Prostate gland (tissue), 2 donors: ENCODE measurements at places on chromosomes 4 and X.

- DNase-seq: no peak
Measured at GRCh38 chrX:20237864-20238263, 28.8 kb downstream of the RPS6KA3 start.

DNA sequence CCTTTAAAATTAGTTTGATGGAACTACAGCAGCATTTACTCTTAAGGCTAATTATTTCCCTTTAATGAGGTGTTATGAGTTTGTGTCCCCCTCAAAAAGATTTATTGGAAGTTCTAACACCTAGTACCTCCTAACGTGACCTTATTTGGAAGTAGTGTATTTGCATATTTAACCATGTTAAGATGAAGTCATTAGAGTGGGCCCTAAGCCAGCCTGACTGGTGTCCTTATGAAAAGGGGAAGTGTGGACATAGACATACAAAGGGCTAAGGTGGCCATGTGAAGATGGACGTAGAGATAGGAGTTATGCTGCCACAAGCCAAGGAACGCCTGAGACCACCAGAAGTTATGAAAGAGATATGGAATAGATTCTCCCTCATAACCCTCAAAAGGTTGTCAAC, 985.4 kb upstream of the INTU start:
- DNase-seq: no peak

- no peak for DNase-seq
Measured at GRCh38 chrX:10174810-10175209, 18.0 kb downstream of the CLCN4 start.

DNA sequence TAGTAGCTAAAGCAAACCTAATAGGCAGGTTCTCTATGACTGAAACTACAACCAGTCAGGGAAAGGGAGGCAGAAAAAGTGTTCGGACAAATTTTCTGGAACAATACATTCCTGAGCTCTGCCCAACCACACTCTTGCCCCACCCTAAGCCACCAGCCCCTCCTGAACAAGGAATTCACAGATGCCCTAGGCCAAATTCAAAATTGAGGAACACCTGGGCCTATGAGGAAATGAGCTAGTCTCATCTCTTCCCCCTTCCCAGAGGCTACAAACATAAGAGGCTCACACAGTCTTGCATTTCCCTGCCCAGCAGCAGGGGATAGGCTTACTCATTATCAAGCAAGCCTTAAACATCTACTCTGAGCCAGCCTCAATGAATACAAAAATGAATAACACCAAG, 284.7 kb downstream of the ZNF674 start:
- no peak for DNase-seq

DNA sequence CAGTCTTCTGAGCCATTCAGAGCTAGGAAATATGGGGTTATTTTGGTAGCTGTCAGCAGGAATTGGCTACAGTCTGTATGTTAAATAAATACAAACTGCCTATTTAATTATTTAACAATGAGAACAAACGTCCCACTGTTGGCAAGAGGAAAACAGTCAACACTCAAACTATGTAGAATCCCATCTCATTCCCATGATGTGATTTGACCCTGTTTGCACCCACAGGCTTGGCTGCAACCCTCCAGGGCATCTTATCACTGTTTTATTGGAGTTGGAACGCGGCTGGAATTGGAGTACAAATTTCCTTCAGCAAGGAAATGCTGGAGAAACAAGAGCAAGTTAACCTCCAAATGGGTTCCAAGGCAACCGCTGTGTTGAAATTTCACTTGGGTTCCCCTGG, 124.0 kb downstream of the KIT start:
- DNase-seq: peak; percentile 24

DNA sequence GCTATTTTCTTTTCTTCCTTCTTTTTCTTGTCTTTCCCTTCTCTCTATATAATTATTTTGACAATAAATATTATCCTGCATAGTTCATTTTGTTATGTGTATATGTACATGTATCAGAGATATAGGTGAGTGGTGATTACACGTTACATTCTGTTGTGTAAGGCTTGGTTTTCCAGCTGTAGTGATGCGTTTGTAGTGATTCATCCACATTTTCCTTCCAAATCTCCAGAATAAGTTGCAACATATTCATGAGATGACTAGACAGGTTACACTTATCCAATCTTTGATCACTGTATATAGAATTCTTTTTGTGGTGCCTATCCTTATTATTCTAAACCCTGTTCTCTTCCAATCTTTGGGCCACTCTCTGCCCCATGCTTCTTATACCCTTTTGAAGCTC, 540.2 kb downstream of the GBA3 start:
- no peak for DNase-seq

GRCh38 chr4:76017056-76017686, 6.1 kb downstream of the CXCL10 start:
- no peak for DNase-seq

- DNase-seq: no peak
Measured at GRCh38 chrX:115948018-115948923, 222.3 kb upstream of the AGTR2 start.

DNA sequence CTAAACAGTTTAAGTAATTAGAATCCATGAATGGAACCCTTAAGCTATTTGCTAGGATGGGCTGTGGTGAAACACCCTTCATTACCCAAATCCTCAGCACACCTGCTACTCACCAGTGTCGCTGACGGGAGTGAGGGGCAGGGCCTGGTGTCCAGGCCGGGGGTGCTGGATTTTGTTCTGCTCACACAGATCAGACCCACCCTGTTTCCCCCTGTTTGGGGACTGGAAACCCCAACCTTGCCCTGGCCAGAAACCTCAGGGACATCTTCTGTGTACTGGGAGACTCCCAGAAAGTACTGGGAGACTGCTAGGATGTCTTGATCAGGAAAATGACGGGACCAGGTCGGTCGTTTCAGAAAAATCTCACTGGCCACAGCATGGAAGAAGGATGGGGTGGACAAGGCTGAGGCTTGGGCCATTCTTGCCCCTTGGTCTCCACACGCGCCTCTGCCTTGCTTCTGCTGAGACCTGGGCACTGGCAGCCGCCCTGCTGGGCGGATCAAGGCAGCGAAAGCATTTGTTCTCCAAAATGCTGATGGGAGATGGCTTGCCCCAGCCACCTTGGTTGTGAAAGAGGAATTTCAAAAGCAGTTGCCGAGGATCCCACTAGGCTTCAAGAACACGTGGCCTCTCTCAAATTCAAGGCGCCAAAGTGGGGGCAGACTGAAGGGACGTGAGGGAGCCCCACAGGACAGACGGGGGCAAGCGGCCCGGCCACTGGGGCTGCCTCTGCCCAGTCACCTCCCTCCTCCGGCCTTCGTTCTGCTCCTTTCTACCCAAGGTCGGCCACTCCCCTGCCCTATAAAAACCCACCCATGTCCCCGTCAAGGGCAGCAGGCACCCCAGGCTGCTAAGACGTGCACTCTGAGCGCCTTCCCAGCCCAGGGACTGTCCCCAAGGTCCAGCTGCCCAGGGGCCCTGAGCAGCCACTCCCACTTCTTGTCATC, 23.5 kb upstream of the PDE6B start:
- no peak for DNase-seq

- no peak for DNase-seq
Measured at GRCh38 chr4:830601-831482, 4.9 kb upstream of the CPLX1 start.

- no peak for DNase-seq
Measured at GRCh38 chr4:16150716-16151115, 66.9 kb upstream of the PROM1 start.

- DNase-seq: no peak
Measured at GRCh38 chr4:67087897-67088296, 457.4 kb downstream of the CENPC start.

DNA sequence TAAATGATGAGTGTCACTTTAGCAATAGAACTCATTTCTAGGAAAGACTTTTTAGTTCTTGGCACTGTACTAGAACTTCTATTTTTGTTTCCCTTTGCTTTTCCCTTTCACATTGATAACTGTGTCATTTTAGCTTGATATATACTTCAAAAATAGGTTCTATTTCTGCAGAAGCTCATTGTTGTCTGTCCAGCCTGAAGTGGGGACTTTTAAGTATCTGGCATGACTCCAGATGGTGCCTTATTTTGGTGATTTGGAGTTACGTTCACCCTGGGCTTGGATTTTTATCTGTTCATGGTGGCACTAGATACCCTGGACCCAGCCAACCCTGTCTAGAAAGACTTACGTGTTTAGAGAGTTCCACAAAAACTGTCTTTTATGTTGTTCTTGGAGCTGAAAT, 3.4 kb downstream of the ABHD18 start:
- DNase-seq: no peak

- DNase-seq: no peak
Measured at GRCh38 chr4:108690738-108691137, 40.3 kb downstream of the OSTC start.

- DNase-seq: peak; percentile 87
Measured at GRCh38 chr4:42570221-42570620, 86.7 kb downstream of the ATP8A1 start.

DNA sequence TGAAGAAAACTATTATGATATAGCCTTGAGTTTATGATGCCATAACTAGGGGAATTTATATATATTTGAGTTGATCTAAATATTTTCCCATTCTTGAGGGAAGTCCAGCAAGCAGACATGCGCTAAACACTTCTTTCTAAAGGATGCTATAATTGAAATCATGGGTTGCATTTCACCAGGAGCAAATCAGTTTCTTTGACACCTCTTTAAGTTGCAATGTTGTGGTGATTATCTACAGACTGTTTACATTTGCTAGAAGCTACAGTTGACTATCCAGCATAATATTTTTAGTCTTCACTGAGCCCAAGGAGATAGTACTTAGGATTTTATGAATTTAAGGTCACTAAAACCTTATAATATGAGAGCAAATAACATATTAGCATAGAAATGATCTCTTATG, 43.9 kb downstream of the ANAPC4 start:
- DNase-seq: no peak

DNA sequence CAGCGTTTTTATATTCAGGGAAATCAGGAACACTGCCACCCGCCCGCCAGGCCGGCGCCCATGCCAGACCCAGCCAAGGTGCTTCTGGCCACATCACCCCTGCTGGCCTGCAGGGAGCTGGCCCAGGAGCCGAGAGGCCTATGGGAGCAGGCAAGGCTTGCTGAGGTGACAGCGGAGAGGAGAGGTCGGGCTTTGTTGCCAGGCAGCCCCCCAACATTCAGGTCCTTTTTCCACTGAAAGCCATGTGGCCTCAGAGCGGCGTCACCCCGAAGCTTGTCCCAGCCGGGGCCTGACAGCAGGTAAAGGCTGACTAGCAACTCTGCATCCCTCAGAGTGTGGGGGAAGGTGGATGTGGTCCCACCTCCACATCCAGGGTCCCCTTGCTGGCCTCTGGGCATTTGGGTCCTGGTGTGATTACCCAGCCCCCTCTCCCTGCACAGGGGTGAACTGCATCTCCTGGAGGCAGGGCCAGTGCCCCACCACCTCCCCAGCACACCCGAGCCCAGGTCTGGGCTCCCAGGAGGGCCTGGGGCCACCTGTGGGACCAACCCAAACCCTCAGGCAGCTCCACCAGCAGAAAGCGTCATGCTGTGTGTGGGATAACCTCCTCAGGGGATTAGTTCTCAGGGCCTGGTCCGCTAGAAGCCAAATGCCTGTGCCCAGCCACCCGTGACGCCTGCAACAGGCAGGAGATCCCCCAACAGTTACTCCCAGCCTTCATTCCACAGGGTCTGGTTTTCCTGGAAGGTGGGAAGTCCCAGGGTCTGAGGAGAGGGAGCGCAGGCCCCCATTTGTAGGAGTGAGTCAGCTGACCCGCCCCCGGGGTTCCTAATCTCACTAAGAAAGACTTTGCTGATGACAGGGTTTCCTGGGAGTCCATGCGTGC, at the start of gene PDE6B:
TSS of gene PDE6B (plus strand) at position 869 of the 886 bp plus-strand sequence. CDS start 54 bp downstream, outside the sequence.
- no peak for DNase-seq

DNA sequence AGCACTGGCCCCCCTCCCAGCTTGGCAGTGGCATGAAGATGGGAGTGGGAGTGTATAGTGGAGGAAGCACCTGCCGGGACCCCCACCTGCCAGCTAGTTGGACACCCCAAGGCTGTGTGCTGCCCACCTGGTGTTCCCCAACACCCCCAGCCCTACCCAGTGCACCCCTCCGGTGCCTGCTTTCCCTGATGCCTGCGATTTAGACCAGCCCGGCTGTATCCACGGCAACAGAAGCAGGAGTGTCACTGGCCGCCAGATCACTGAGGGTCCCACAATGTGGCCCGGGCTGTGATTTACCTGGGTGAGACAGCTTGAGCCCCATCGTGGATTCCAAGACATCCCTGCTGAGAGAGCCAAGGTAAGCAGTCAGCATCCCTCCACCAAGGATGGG, 533 bp downstream of the GPR173 start:
- no peak for DNase-seq

- DNase-seq: no peak
Measured at GRCh38 chrX:3576886-3577501, 136.5 kb downstream of the PRKX start.

DNA sequence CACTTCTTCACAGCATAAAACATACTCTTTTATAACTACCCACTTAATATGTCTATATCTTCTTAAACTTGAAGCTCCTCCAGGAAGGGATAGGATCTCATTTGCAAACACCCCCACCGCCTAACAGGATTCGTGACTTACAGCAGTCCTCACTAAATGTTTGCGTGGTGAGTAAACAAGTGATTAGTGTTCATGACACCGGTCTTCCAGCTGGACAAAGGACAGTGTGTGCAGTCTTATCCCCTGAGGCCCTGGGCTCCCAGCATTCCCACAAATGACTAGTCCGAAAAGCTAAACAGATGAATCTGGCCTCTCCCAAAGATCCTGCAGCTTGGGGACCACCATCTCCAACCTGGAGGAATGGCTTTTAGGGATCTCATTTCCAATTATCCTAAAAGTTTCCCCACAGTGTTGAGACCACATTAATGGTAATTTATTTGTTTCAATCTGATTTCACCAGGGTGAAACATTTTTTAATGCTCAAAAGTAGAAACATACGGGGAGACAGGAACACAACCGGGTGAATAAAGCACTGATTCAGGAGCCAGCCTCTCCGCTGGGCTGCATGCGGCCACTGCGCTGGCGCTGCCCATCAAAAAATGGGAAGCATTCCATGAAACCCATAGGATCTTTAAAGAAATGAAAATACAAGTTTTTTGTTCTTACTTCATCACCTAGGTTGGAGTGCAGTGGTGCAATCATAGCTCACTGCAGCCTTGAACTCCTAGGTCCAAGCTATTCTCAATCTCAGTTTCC, 69.2 kb downstream of the HADH start:
- DNase-seq: peak; percentile 26

DNA sequence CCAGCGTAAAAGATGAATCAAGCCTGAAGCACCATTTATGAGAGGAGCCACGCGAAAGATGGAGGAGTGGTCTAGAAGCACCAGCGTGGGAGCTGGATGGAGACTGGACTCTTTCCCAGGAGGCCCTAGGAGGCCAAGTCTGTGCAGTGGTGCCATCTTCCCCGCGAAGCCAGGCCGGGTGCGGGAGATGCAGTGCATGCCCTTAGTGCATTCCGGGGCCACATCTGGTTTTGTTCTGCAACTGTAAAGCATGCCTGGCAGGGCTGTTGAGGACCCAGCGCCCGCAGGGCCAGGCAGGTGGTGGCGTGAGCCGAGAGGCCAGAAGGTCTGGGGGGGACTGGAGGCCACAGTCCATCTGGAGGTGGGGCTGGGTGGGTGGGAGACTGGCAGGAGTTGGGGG, 78.6 kb upstream of the ADRA2C start:
- DNase-seq: no peak

DNA sequence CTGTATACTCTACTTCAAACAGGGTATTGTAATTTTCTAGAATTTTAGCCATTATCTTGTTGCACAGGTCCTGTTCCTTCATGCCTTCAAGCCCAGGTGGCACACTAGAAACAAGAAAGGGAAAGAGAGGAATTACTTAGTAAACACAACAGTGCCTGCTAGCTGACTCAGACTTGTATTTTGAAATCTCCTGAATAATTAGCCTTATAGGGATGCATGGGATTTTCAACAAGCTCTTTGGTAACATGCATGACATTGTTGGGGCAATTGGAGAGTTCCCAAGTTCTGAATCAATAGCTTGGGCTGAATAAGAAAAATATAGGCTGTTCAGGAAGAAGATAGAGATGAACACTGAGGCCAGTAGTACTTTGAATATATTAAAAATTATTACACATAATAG, 118.8 kb downstream of the FAM13A start:
- no peak for DNase-seq
